ENCODE measurements at places on chromosomes 3 and 15.

DNA sequence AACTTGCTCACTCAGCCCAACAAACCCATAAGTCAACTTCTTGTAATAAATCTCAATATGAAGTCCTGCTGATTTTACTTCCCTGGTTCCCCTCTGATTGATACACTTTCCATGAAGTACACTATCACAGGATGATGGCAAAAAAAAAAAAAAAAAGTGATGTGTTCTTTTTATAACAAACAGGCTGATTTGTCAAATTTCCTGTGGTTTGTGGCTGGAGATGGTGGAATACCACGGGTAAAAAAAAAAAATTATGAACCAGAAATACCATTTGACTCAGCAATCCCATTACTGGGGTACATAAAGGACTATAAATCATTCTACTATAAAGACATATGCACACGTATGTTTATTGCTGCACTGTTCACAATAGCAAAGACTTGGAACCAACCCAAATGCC, 10.7 kb upstream of the SERPINI2 start:
- no peak for DNase-seq

- no peak for DNase-seq
Measured at GRCh38 chr15:53713218-53713617, 46.2 kb downstream of the WDR72 start.

GRCh38 chr15:31367730-31368344, 41.2 kb downstream of the KLF13 start:
- DNase-seq: no peak

- DNase-seq: no peak
Measured at GRCh38 chr3:115252679-115253078, 105.6 kb upstream of the ZBTB20 start.

- no peak for DNase-seq
Measured at GRCh38 chr3:169505577-169506230, 157.8 kb downstream of the MECOM start.

- no peak for DNase-seq
Measured at GRCh38 chr15:94584833-94585244, 353.5 kb downstream of the MCTP2 start.

GRCh38 chr15:83549623-83550022, 102.5 kb downstream of the SH3GL3 start:
- DNase-seq: no peak

GRCh38 chr3:188993181-188993580, 178.6 kb upstream of the TPRG1 start:
- DNase-seq: no peak

DNA sequence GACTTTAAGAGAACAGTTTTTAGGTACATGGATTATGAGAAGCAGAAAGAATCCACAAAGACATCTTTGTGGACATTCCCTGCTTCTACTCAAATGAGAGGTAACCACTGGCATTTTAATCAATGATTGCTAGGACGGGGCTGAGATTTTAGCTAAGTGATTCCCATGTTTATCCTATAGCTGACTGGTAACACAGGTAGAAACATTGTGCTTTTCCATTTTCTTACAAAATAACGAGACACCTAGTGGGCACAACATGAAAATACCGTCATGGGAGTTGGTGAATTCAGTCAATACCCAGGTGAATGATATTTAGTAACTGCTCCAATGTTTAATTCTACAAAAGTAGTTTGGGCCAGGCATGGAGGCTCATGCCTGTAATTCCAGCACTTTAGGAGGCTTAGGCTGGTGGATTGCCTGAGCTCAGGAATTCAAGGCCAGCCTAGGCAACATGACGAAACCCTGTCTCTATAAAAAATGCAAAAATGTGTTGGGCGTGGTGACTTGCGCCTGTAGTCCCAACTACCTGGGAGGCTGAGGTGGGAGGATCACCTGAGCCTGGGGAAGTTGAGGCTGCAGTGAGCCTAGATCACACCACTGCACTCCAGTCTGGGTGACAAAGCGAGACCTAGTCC, 37.2 kb upstream of the DENND4A start:
- no peak for DNase-seq

DNA sequence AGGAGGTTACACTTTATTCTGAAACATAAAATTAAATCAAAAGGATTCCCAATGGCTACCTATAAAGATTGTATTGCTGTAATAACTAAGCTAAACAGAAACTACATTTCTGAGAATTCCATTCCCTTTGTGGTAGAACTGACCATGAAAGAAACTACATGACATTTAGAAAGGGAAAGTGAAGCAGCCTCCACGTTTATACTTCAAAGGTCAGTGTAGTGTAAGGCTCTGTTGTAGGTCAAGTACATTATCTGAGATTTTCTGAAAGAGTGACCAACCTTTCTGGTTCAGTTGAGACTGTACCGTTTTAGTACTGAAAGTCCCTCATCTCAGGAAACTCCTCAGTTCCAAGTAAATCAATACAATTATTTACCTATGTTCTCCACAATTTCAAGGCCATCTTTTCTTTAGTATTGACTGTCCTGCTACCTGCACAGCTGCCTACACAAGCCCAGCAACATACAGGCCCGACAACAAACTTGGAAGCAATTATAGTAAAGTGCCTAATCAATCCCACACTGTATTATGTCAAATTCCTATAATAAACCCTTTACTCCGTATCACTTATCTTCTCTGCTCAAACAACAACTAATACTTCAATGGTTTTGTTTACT, 343.0 kb downstream of the PLOD2 start:
- DNase-seq: no peak

DNA sequence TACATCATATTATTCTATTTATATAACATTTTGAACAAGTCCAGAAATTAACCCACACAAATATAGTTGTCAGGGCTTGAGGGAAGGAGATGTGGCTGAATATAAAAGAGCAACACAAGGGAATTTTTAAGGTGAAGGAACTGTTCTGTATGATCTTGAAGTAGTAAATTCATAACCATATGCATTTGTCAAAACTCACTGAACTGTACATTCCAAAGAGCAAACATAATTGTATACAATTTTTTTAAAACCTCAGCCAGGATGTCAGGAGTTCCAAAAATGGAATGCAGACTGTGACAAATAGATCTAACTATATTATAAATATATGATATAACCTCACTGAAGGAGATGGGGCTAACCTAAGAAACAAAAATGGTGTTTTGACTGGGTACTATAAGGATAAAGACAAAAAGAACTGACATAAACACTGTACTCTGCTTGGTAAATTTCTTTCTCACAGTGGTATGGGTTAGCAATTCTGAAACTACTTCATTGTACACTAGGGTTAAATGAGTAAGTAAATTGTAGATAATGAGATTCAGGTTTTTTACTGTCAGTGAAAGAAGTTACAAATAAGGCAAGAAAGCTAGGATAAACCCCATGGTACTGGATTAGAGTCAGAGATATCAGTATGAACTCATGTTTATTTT, 14.4 kb downstream of the GOLGB1 start:
- no peak for DNase-seq

- DNase-seq: no peak
Measured at GRCh38 chr3:32901005-32901932, 50.2 kb upstream of the CCR4 start.

- peak; percentile 14 for DNase-seq
Measured at GRCh38 chr3:104102386-104102785, 1264.3 kb upstream of the ALCAM start.

GRCh38 chr3:195258449-195259153, 12.4 kb downstream of the XXYLT1 start:
- no peak for DNase-seq

DNA sequence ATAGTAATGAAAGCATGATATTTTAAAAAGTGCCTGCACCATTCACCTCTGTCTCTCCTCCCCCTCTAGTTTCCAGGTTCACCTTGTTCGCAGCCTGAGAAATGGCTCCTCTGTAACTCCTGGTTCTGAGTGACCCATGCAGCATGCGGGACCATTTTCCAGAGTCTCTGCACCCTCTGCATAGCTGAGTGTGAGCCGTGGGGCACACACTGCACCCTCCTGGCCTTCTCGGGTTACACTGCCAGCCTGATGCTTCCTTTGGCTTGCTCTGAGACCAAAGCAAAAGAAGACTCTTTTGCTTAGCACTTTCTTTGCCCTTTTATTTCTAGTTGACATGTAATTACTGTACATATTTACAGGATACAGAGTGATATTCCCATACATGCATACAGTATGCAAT, 287.3 kb downstream of the GABRG3 start:
- DNase-seq: no peak

- no peak for DNase-seq
Measured at GRCh38 chr3:106428565-106428994, 559.8 kb upstream of the CBLB start.

DNA sequence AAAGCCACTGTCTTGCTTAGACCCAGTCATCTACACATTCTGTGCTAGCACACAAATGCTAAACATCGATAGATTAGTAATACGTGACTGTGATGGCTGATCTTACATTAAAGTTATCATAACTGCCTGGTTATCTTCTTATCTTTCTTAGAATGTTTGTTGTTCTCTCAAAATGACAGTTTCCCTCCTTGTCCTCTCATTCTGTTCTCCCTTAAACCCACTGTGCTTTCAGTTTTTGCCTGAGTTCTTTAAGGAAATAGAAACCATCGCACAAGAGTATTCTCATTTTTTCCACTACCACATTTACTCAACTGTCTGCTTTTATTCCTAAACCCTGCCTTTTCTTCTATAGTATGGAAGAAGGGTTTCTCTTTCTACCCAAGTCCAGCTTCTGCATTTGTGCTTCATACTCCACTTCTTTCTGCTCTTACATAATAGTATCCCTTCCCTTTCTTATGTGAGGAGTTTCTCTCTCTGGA, 17.1 kb downstream of the STX19 start:
- DNase-seq: no peak

GRCh38 chr3:46406788-46407611, at the start of the genes CCR5AS and CCRL2:
Gene CCR5AS, minus strand, starts transcription at chr3:46407066.
Gene CCRL2, plus strand, starts transcription at chr3:46407259. Its CDS starts 821 bp downstream, at chr3:46408080.
- DNase-seq: no peak

GRCh38 chr3:69320871-69321271, 65.0 kb downstream of the FRMD4B start:
- DNase-seq: peak; percentile 18

- peak; percentile 28 for DNase-seq
Measured at GRCh38 chr3:55205990-55206389, 278.1 kb upstream of the LRTM1 start.

DNA sequence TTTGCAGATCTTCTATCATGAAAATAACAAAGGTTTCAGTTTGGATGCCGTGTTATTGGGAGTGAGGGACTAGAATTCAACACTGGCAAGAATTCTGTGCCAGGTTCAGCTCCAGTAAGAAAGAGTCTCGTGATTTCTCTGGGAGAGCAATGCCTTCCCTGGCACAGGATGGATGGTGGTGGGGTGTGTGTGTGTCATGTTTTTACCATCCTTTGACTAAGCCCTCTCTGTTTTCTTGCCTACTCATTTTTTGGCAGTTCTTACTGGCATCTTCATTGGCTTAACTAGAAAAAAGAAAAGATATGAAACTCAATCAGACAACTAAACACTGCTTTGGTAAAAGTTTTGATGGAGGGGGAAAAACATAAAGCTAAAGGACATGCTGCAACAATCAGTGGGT, 86.6 kb downstream of the FMN1 start:
- DNase-seq: no peak

GRCh38 chr3:73661265-73661664, 36.5 kb upstream of the PDZRN3 start:
- DNase-seq: no peak

DNA sequence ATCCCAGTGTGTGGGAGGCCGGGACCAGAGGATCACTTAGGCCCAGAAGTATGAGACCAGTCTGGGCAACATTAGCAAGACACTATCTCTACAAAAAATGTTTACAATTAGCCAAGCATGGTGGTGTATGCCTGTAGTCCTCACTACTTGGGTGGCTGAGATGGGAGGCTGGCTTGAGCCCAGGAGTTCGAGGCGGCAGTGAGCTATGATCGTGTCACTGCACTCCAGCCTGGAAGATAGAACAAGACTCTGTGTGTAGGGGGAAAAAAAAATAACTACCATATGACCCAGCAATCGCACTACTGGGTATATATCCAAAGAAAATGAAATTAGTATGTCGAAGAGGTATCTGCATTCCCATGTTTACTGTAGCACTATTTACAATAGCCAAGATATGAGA, 22.6 kb downstream of the RYK start:
- DNase-seq: no peak

GRCh38 chr3:125643172-125643571, 47.9 kb upstream of the OSBPL11 start:
- DNase-seq: peak; percentile 18

GRCh38 chr15:56598991-56599390, 134.1 kb upstream of the MNS1 start:
- DNase-seq: no peak

- no peak for DNase-seq
Measured at GRCh38 chr3:14814411-14814871, 4.3 kb upstream of the FGD5 start.

DNA sequence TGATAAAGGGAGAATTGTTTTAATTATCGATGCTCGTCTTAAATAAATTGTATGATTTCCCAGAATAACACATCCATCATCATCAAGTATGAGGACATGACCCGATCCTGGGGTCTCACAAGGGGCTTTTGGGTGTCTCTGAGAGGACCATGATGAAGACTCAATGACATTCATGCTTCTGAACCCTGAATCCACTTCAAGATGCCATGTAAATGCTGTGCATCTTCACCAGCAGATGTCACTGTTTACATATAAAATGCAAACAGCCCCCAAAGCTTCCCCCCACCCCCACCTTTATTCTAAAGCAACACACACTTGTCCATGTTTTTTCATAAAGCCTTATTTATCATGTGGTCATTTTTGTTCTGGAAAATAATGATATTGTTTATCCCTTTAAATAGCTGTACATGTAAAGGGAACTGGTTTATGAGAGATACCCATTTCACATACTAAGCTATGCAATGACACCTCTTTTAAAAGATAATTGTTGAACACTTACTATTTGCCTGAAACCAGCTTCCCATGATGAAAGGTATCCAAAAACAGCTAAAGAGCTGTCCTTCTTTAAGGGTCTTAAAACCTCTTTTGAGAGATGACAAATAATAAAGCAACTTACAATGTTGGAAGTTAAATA, 69.7 kb upstream of the UBE3A start:
- DNase-seq: peak; percentile 7

GRCh38 chr15:58444056-58444455, 12.3 kb downstream of the LIPC start:
- DNase-seq: no peak

DNA sequence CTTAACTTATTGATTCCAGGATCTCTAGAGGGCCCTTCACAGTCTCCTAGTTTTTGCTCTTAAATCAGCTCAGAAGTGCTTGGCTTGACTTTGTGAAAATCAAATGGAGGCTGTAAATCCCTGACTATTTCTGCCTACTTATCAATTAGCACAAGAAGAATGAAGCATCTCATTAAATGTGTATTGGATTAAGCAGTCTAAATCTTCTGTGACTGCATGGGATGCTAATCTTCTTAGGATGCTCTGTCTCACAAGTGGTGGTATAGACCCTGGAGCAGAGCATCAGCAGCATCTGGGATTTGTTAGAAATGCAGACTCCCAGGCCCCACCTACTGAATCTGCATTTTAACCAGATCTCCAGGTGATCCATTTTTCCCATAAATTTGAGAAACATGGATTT, 488.7 kb downstream of the AGBL1 start:
- DNase-seq: no peak

DNA sequence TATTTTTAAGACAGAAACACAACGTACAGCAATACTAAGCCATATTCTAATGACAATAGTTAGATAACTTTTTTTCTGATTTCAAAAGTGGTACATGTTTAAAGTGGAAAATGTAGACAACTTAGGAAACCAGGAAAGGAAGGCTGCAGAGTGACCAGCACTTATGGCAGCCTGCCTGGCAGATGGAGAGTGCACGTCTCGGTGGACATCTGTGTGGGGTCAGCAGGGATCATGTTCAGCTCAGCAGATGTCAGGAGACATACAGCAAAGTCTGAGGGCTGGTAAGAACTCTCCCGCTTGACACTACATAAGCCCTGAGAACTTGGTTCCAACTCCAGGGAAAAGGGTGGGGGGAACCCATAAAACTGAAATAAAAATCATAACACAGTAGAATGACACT, 128.6 kb upstream of the ADPGK start:
- no peak for DNase-seq

Measured in renal cortex interstitium (tissue), 15 donors.